Stimulated activated CD8-positive, alpha-beta memory T cell treated with anti-CD3 and anti-CD28 coated beads, Interleukin-7, amount 100 ng/mL, for 24 hours (primary cell): ENCODE measurements at places on chromosomes 12 and 14.

- DNase-seq = no peak
These were observed 42.7 kb upstream of the SLC6A15 start for GRCh38 chr12:84955298-84955697.

DNA sequence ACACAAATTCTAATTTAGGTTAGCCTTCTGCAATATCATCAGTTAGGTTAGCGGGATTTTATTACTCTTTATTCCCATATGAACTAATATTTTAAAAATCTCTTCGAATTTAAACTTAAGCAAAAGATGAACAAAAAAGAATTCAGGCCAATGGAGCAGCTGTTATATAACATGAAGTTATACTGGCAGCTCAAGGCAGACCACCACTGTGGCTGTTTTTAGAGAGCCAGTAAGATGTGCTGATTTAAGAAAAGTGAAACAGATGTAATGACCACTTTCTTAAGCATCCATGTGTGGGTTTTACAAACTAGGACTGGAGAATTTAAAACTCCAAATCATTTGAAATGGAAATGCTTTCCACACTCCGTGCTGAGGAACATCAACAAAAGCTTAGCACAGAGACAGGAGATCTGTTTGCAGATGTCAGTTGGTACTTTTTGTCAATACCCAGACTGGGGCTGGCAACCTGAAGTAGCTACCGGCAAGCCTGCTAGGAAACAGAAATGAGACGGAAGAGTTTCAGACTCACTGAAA lies 164.9 kb downstream of the TTC7B start:
- DNase-seq = no peak

- DNase-seq = no peak
These were observed 28.3 kb downstream of the SH2B3 start for GRCh38 chr12:111434049-111434448.

DNA sequence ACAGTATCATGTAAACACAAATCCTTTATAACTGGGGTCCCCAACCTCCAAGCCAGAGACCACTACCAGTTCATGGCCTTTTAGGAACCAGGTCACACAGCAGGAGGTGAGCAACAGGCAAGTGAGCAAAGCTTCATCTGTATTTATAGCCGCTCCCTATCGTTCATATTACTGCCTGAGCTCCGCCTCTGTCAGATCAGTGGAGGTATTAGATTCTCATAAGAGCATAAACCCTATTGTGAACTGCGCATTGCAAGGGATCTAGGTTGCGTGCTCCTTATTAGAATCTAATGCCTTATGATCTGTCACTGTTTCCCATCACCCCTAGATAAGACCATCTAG lies 49.9 kb downstream of the LRP6 start:
- DNase-seq = no peak

DNA sequence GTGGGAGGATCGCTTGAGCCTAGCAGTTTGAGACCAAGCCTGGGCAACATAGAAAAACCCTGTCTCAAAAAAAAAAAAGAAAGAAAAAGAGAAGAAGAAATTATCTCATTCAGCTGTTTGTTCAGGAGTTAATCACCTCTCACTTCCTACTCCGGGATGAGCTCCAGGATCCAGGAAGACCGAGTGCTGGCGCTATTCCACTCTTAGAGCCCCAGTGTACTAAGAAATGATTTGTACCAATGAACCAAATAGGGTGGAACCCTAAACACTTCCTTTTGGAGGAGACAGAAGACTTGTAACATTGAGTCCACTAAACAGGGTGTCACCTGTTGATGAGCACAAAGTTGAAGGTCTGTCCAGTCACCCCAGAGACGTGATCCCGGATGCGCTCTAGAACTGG lies 3.6 kb downstream of the ALKBH2 start:
- DNase-seq = no peak

DNA sequence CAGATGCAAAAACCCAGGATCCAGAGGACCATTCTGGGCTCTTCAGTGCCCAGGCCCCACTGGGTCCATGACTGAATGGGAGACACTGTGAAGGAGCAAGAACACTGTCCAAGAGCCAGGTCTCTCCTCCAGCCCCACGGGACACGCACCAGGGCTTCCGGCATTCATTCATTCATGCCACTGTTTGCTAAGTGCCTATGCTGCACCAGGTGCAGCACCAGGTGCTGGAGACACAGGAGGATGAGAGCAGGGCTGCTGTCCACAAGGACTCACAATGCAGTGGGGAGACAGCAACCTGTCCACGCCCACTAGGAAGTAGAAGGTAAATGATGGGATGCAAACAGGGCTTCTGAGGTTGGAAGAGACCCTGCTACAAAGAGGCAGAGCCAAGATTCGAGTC lies 20.4 kb downstream of the CLMN start:
- no peak for DNase-seq

DNA sequence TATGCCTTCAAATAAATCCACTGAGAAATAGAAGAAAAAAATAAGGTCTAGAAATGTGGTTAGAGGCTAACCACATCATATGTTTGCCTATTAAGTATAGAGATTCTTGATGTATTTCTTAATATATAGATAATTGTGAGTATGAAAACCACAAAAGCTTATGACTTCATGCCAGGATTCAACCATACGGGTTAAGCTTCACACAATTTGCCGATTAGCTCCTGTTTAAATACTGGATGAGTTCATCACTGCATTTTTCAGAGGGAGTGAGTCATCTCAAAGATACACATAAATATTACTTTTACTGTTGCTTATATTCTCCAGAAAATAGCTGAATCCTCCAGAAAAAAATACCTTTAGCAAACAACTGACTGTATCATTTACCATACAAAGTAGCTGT lies 79.6 kb downstream of the RPL10L start:
- no peak for DNase-seq

GRCh38 chr12:113894697-113895096 lies 71.4 kb downstream of the RBM19 start:
- DNase-seq = no peak

GRCh38 chr14:31122921-31123320 lies 84.7 kb downstream of the HECTD1 start:
- DNase-seq = no peak

DNA sequence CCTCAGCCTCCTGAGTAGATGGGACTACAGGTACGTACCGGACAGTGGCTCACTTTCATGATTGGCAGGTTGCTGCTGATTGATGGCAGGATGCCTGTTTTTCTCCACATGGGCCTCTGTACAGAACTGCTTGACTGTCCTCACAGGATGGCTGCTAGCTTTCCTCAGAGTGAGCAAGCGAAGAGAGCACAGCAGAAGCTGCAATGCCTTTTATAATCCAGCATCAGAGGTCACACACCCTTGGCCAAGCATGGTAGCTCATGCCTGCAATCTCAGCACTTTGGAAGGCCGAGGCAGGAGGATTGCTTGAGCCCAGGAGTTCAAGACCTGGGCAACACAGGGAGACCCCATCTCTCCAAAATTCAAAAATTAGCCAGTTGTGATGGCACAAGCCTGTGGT lies 31.0 kb downstream of the ARF6 start:
- DNase-seq = no peak

- DNase-seq = no peak
These were observed 23.9 kb downstream of the PRICKLE1 start for GRCh38 chr12:42565633-42566032.

DNA sequence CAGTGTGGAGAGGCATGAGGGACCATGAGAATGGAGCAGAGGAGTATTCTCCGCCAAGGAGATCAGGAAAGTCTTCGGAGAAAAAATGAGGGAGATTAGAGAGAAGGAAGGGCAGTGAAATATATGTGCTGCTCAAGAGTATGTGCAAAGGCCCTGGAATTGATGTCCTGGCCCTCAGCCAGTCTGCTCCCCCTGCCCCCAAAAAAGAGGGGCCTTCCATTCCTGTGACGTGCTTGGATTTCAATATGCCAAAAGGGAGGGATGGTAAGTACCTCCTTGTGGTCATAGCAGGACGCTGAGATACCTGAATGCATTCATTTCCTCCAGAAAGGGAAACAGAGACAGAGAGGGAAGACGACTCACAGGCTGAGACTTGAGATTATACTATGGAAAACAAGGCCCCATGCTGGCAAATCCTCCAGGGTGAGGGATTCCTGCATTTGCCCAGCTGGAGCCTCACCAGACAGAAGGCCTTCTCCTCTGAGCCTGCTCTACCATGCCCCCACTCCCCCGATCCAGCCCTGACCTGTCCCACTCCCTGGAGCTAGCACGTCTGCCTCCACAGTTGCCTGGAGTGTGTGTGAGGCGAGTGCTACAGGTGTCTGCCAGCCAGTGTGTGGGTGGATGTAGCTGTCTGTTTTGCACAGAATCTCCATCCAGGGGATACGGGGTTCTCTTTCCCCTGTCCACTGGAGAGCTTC lies 3.9 kb upstream of the RARG start:
- no peak for DNase-seq

- no peak for DNase-seq
These were observed 57.1 kb downstream of the CCNK start for GRCh38 chr14:99538275-99538674.

- no peak for DNase-seq
These were observed 32.9 kb downstream of the FBXW8 start for GRCh38 chr12:116943419-116944372.

- peak; percentile 24 for DNase-seq
These were observed 434.7 kb downstream of the FUT8 start for GRCh38 chr14:65847075-65847847.

DNA sequence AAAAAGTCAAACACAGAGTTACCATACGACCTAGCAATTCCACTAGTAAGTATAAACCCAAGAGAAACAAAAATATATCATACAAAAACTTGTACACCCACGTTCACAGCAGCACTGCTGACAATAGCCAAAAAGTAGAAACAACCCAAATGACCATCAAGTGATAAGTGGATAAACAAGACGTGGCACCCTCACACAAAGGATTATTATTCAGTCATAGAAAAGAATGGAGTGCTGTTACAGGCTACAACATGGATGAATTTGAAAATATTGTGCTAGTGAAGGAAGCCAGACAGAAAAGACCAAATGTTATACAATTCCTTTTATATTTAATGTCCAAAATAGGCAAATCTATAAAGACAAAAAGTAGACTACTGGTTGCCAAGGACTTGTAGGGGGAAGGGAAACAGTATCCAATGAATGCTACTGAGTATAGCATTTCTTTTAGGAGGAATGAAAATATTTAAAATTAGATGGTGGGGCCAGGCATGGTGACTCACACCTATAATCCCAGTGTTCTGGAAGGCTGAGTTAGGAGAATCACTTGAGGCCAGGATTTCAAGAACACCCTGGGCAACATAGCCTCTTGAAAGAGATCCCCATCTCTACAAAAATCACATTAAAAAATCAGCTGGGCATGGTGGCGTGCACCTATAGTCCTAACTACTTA lies 41.9 kb downstream of the SPTLC2 start:
- DNase-seq = no peak

GRCh38 chr12:57604454-57604991 lies at the start of gene DTX3:
TSS of gene DTX3 (plus strand) at chr12:57604824. CDS start at chr12:57606518, 1,694 bp downstream.
- DNase-seq = no peak

- DNase-seq = no peak
These were observed 2.4 kb upstream of the KRT83 start for GRCh38 chr12:52323416-52324152.

GRCh38 chr14:36520601-36521525 lies 831 bp upstream of the NKX2-1 start:
- no peak for DNase-seq

DNA sequence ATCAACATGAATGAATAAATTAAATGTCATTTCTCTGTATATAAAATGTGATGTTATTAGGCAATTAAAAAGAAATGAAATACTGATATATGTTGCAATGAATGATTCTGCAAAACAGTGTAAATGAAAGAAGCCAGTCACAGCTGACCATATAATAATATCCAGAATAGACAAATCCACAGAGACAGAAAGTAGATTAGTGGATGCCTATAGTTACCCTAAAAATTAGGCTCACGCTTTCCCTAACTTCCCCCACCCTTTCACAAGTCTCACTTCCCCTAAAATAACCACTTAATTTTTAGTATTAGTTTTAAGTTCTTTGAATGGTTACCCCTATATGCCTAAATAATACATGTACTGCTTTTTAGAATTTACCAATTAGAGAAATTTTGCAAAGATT lies 348.9 kb upstream of the FAR2 start:
- no peak for DNase-seq

GRCh38 chr14:68501614-68502052 lies 291.2 kb downstream of the ZFP36L1 start:
- no peak for DNase-seq

- DNase-seq = no peak
These were observed 89.9 kb downstream of the FLRT2 start for GRCh38 chr14:85619851-85620250.

DNA sequence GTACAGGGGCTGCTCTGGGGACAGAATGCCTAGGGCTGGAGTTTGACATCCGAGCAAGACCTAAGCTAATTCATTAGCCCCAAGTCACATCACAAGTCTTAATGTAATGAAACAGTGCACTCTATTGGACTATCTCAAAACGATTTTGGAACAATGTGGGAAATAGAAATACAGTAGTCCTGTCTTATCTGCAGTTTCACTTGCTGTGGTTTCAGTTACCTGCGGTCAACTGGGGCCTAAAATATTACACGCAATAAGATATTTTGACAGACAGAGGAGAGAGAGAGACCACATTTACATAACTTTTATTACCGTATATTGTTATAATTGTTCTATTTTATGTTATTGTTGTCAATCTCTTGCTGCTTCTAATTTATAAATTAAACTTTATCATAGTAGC lies 21.1 kb downstream of the MOAP1 start:
- DNase-seq = no peak

GRCh38 chr12:54984658-54985376 lies at the start of gene TESPA1:
TSS of gene TESPA1 (minus strand) at chr12:54984762. CDS start at chr12:54974562, 10,200 bp downstream.
- DNase-seq = peak; percentile 56

DNA sequence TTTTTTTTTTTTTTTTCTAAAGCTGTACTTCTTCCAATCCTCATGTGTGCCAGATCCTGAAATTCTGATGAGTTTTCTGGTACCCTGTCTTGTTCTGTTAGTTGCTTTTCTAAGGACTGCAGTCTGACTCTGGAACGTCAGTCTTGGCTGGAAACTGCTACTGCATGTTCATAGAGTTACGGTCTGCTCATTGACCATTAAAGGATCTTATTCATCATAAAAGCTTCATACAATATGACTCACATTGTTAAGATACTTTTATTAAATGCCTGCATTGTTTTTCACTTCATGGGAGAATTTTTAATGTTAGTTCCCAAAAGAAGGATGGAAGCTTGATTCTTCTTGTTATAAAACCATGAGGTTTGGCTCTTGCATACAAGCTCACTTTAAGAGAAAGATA lies 233.6 kb downstream of the SYT10 start:
- no peak for DNase-seq

GRCh38 chr12:53626702-53627169 lies 554 bp upstream of the ATF7 start:
- DNase-seq = no peak
